T follicular helper cell (primary cell): ENCODE measurements at places on chromosomes 4 and X.

DNA sequence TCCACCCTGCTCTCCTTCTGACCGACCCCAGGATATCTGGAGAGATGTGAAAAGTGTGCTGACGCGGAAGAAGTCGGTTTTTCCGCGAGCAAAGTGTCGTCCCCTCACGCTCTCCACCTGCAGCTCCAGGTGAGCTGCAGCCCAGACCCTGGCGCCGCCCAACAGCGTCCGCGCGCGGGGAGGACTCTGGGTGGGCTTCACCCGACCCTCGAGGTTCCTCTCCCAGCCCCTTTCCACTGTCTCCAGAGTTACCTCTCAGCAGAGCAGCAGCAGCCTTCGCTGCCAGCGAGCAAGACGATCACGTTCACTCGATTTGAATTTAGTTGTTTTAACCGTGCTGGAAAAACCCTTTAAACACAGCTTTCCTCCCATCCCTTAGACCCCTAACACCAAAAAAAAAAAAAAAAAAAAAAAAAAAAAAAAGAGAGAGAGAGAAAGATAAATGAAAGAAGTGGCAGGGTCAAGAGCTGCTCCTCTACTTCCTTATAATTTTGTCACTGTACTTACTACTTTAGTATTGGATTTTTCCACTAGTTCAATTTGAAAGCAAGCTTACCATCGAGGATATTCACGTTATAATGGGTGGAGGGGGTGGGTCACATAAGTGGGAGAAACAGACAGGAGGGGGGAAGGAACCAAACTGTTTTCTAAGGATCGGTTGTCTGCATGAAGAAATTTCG is 758 bp upstream of the NR3C2 start:
- no peak for DNase-seq

DNA sequence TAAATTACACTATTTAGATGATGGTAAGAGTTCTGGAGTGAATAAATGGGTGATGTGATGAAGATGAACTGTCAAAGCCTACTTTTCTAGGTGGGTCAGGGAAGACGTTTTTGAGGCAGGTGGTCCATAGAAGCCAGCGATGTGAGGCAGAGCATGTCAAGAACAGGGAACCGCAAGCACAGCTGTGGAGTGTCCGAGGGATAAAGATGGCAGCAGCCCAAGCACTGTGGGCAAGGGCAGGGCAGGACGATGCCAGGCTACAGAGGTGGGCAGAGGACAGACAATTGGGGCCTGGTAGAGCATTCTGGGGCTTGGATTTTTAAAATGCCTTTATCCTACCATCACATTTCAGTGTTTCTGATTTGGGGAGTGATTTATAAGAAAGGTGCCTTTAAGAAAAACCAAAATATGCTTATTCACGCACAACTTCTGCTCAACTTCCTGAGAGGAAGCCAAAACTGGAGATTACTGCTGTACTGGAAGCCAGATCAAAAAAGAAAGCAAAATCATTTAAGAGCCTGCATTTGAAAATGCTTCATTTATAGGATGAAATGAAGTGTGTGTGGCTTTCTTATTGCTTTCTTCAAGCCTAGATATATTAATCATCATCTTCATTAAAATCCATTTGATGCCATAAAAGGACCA is 119.0 kb upstream of the WDR17 start:
- DNase-seq: no peak

GRCh38 chr4:82988323-82988832 is 22.2 kb downstream of the LIN54 start:
- no peak for DNase-seq

- DNase-seq: no peak
Observed at GRCh38 chr4:70946939-70947338, 44.8 kb downstream of the MOB1B start.

DNA sequence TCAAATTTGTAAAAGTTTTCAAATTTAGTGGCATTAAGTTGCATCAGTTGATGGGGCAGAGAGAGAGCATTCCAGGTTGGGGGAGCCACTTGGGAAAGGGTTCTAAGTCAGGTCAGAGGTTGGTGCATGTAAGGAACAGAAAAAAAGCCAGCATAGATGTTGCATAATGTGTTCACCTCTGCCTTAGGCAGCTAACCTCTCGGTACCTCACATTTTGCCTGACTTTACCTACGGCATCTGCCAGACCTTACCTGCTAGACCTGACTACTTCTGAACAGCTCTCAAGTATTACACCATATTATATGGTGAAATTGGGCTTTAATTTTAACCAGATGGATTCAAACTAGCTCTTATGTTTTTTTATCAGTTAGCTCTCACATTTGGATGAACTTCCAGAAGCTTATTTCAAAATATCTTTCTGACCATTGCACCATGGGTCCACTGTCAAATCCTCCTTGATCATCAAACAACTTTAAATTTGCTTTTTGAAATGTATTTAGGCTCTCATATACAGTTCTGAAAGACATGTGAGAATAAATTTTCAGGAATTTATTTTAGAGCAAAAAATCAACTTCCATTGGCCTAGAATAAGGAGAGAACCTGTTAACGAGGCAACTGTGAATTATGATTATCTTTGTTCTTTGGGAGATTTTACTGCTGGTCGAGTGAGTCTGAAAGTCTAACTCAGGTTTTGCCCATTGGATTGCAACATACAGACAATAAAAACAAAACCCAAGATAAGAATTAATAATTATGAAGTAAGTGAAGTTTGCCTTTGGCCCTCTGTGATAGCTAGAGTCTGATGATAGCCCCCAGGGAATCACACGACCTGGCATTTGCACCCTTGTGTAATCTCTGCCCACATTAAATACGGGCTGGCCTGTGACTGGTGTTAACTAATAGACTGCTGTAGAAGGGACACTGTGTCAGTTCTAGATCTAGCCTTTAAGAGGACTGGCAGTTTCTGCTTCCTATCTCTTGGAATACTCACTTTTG is 7.6 kb upstream of the CXorf66 start:
- no peak for DNase-seq

- no peak for DNase-seq
Observed at GRCh38 chr4:54320826-54321685, 92.0 kb downstream of the PDGFRA start.

DNA sequence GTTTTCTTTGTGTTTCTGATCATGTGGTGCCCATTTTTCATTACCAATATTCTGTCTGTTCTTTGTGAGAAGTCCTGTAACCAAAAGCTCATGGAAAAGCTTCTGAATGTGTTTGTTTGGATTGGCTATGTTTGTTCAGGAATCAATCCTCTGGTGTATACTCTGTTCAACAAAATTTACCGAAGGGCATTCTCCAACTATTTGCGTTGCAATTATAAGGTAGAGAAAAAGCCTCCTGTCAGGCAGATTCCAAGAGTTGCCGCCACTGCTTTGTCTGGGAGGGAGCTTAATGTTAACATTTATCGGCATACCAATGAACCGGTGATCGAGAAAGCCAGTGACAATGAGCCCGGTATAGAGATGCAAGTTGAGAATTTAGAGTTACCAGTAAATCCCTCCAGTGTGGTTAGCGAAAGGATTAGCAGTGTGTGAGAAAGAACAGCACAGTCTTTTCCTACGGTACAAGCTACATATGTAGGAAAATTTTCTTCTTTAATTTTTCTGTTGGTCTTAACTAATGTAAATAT is 110.4 kb downstream of the IL13RA2 start:
- no peak for DNase-seq

DNA sequence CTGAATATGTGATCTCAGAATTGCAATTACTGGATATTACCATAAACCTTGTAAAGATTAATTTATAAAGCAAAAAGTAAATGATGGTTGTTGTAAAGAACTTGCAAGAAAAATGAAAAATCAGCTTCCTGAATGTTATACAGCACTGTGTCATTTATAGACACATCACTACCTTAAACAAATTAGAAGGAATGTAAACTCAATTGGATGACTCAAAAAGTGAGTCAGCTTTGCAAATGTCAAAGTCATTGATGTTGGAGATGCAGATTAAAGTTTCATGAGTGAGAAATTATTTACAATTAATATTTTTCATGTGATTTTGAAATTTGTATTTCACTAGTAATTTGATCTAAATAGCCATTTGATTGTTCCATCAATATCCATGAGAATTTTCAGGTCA is 193.2 kb downstream of the RAPGEF2 start:
- no peak for DNase-seq

DNA sequence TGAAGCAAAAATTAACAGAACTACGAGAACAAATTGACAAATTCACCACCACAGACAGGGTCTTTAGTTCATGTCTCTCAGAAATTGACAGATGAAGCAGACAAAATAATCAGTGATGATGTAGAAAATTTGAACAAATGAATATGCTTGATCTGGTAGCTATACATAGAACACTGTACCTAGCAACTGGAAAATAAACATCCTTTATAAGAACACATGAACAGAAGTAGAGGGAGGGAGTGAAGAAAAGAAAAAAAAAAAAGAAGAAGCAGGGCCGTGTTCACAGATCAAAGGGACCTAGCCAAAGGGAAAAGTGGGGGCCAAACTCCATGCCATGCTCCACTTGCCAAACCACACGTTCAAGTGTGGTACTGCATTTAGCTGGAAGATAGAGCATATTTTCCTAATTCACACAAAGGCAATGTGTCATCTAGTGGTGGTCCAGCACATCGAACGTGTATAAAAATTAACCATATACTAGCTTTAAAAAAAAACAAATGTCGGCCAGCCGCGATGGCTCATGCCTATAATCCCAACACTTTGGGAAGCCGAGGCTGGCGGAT is 5.6 kb upstream of the THOC2 start:
- DNase-seq: no peak

GRCh38 chr4:129335276-129335675 is 239.3 kb downstream of the C4orf33 start:
- no peak for DNase-seq

DNA sequence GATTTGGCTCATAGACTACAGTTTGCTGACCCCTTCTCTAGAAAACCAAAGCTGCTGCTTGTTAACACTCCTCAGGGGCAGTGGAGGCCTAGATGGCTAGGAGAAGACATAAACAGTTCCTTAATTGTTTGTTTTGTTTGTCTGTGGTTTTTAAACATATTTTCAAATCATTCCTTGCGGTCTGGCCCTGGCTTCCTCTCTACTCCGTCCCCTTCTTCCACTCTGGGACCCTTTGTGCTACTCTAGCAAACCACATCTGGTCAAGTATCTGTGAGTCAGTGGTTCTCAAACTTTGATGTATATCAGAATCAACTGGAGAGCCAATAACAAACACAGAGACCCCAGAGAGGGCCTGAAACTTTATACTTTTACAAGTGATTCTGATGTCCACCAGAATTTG is 36.1 kb downstream of the FRMPD4 start:
- no peak for DNase-seq
